Bronchial epithelial cell (primary cell): ENCODE measurements at places on chromosomes 13 and 19. TPM values are rescaled to one million over a fixed set of nuclear protein-coding genes. Genes with fewer than 3 reads are reported as not detected.

GRCh38 chr19:17348700-17349099 is 11.3 kb downstream of the GTPBP3 start:
- DNase-seq = peak; percentile 15

- peak; percentile 1 for DNase-seq
Measured at GRCh38 chr19:35357867-35358573, at the start of gene FFAR3. Gene FFAR3 (plus strand): TSS chr19:35358460. CDS start chr19:35358891, 431 bp downstream.

DNA sequence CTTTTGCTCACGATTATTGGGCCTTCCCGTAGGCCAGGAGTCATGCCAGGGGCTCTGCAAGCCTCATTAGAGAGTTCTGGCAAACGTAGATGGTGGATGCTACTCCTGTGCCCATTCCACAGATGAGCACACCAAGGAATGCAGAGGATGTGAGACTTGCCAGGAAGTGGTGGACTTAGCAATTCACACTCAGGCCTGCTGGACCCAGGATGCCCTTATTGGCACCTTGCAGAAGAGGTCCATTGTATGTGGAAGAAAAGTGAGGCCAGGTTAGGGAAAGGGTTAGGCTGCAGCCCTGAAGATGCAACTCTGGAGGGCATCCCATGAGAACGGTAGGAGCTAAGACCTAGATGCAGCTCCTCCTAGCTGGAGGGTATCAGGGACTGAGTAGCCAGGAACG is 5.9 kb downstream of the UNC13A start:
- no peak for DNase-seq

Gene ZNF536
- not detected in 2 replicates for total RNA-seq

Gene DLL3
- total RNA-seq = 0.26 TPM in 1 of 2 replicates, not detected in the other
